ENCODE measurements at places on chromosomes 4 and X. TPM values are rescaled to one million over a fixed set of nuclear protein-coding genes. Genes with fewer than 3 reads are reported as not detected.

Gene DNAAF6
- total RNA-seq: not detected

Gene CT45A5
- not detected for total RNA-seq

Gene TBL1X
- 14.0 TPM for total RNA-seq

Gene FGB
- total RNA-seq: not detected

Gene SMIM10L2A
- 6.3 TPM for total RNA-seq

Gene FRAS1
- total RNA-seq: 12.9 TPM

GRCh38 chr4:78534286-78534955 lies 17.1 kb upstream of the ANXA3 start:
- H3K4me1 ChIP-seq: no peaks in the 10 kb centered on the region
- no peak for DNase-seq
- no peaks in the 10 kb centered on the region for H3K36me3 ChIP-seq
- no peak overlapping the region for H3K4me3 ChIP-seq
- no peaks in the 10 kb centered on the region for H3K27me3 ChIP-seq

GRCh38 chr4:33493231-33493630 lies 2751.1 kb downstream of the ARAP2 start:
- H3K36me3 ChIP-seq: no peaks in the 10 kb centered on the region
- DNase-seq: no peak
- no peak overlapping the region for H3K27ac ChIP-seq
- no peaks in the 10 kb centered on the region for H3K27me3 ChIP-seq

GRCh38 chrX:101736651-101737050 lies 77.0 kb upstream of the ARMCX2 start:
- H3K4me1 ChIP-seq: no peaks in the 10 kb centered on the region
- no peaks in the 10 kb centered on the region for H3K36me3 ChIP-seq

DNA sequence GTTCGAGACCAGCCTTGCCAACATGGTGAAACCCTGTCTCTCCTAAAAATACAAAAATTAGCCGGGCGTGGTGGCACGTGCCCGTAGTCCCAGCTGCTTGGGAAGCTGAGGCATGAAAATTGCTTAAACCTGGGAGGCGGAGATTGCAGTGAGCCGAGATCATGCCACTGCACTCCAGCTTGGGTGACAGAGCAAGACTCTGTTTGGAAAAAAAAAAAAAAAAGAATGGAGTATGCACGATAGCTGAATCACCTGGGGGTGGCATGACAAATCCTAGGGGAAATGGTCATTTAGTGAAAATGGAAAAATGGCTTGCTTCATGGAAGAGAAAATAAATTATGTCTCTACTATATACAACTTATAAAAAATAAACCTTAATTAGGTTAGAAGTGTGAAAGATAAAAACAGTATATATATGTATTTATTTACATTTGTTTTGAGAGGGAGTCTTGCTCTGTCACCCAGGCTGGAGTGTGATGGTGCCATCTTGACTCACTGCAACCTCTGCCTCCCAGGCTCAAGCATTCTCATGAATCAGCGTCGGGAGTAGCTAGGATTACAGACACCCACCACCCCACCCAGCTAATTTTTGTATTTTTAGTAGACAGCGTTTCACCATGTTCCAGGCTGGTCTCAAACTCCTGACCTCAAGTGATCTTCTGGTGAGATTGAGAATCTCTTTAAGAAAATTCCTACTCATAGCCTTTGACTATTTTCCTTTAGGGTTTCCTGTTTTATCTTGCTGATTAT lies 19.3 kb upstream of the ING2 start:
- H3K27ac ChIP-seq: no peak overlapping the region
- no peak overlapping the region for H3K4me3 ChIP-seq

DNA sequence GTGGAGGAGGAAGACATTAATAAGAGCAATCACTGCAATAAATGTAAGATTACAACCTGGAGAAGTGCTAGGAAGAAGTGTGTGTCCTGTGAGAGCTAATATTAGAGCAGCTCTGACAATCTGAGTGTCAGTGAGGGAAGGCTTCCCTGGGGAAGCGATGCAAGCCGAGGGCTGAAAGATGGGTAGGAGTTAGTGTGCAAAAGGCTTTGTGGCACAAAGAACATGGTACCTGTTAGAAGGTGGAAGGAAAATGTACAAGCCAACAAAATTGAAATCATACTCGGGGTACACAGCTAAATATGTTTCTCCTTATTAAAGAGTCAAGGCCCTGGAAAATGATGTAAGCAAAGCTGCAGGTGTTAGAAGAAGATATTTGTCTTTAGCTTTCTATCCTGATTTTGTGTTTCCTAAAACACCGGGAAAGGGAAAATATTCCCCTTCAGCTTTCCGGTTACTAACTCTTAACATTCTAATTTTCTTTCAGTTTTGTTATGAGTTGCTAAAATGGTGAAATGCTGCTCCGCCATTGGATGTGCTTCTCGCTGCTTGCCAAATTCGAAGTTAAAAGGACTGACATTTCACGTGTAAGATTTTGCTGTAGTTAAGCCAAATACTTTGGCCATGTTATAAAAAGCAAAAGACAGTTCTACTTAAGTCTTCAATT lies 808 bp downstream of the THAP6 start:
- DNase-seq: no peak
- no peaks in the 10 kb centered on the region for H3K27me3 ChIP-seq
- H3K36me3 ChIP-seq: peaks cover 12% of the 10 kb centered on the region
- H3K27ac ChIP-seq: peak overlapping the region; percentile 97

GRCh38 chr4:127355743-127356142 lies 277.0 kb upstream of the INTU start:
- H3K4me3 ChIP-seq: no peak overlapping the region
- H3K27me3 ChIP-seq: no peaks in the 10 kb centered on the region
- DNase-seq: no peak
- H3K36me3 ChIP-seq: no peaks in the 10 kb centered on the region

GRCh38 chr4:6264225-6264540 lies 5.5 kb upstream of the WFS1 start:
- peaks cover 4% of the 10 kb centered on the region for H3K4me1 ChIP-seq
- DNase-seq: no peak
- no peak overlapping the region for H3K4me3 ChIP-seq
- no peaks in the 10 kb centered on the region for H3K36me3 ChIP-seq
- H3K27me3 ChIP-seq: no peaks in the 10 kb centered on the region

DNA sequence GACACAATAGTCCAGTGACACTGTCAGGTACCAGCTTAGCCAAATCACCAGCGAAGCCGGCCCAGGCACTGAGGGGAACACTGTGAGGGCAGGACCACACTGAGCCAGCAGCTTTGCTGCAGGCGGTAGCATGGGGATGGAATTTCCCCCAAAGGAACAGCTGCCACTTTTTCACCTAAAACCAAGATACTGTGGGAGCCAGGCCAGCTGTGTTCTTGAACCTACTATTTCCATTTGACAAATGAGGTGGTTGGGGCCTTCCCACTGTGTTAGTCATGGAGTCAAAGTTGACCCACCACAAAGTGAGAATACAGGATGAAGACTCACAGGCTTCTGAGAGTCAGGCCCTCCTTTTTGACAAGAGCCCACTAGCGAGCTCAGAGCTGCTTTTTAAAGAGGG lies 70.7 kb upstream of the SH3RF1 start:
- H3K27me3 ChIP-seq: no peaks in the 10 kb centered on the region
- DNase-seq: no peak
- no peak overlapping the region for H3K4me3 ChIP-seq
- no peaks in the 10 kb centered on the region for H3K36me3 ChIP-seq
- no peaks in the 10 kb centered on the region for H3K4me1 ChIP-seq
- H3K27ac ChIP-seq: no peak overlapping the region

DNA sequence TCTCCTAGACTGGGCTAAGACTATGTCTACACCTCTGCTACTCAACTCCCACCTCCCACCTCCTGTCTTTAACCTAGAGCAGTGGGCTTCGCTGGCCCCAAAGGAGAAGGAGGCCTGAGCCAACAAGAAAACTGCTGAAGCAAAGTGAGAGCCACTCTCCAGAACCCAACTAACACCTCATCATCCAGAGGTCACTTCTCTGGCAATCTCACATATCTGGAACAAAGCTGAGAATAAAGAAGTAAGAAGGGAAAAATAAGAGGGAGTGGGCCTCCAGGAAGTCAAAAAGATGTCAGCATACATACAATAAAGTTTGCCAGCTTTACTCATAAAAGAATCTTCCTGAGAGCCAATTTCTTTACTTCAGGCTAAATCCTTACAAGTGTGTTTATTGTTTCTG lies 18.6 kb upstream of the FGF16 start:
- H3K4me1 ChIP-seq: no peaks in the 10 kb centered on the region
- H3K36me3 ChIP-seq: no peaks in the 10 kb centered on the region
- no peaks in the 10 kb centered on the region for H3K27me3 ChIP-seq
- DNase-seq: no peak
- H3K27ac ChIP-seq: no peak overlapping the region
- no peak overlapping the region for H3K4me3 ChIP-seq

GRCh38 chrX:87710580-87710979 lies 193.0 kb downstream of the KLHL4 start:
- no peaks in the 10 kb centered on the region for H3K4me1 ChIP-seq
- H3K36me3 ChIP-seq: no peaks in the 10 kb centered on the region
- H3K27me3 ChIP-seq: no peaks in the 10 kb centered on the region
- H3K4me3 ChIP-seq: no peak overlapping the region

DNA sequence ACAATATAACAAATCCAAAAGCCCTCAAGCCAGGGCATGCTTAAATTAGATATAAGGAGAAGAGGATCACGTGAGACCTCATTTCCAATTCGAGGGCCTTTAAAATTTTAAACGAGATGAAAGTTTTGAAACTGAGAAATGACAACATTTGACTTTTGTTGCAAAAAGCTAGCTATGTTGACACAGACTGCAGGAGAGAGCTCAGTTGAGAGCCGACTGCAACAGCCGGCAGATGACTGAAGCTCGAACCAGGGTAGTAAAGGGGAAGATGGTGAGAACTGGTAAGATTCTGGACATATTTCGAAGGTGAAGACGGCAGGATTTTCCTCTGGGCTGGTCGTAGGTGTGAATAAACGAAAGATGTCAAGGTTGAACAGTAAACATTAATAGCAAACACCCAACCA lies 773 bp downstream of the PRMT9 start:
- H3K27ac ChIP-seq: peak overlapping the region; percentile 92
- H3K4me3 ChIP-seq: peak overlapping the region; percentile 85
- no peak for DNase-seq
- H3K36me3 ChIP-seq: no peaks in the 10 kb centered on the region

- no peak overlapping the region for H3K4me3 ChIP-seq
- H3K27ac ChIP-seq: no peak overlapping the region
- no peaks in the 10 kb centered on the region for H3K27me3 ChIP-seq
- no peak for DNase-seq
- no peaks in the 10 kb centered on the region for H3K4me1 ChIP-seq
Measured at GRCh38 chrX:152907084-152907651, 9.3 kb downstream of the ZNF185 start.

- H3K4me1 ChIP-seq: no peaks in the 10 kb centered on the region
- H3K27me3 ChIP-seq: no peaks in the 10 kb centered on the region
- no peak overlapping the region for H3K4me3 ChIP-seq
- no peak overlapping the region for H3K27ac ChIP-seq
Measured at GRCh38 chr4:181046809-181047208, 1196.4 kb upstream of the TENM3 start.

DNA sequence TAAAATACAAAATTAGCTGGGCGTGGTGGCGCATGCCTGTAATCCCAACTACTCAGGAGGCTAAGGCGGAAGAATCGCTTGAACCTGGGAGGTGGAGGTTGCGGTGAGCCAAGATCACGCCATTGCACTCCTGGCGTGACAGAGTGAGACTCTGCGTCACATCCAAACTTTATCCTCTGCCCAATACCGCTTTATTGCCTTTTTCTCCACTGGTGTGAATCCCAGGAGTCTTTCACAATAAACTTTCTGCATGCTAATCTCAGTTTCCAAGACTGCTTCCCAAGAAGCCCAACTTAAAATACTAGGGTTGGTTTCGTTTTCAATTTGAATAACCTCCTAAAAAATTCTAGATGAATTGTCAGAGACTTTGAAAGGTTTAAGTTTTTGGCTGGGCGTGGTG lies 27.2 kb upstream of the DHX15 start:
- H3K27me3 ChIP-seq: no peaks in the 10 kb centered on the region
- no peak for DNase-seq
- no peak overlapping the region for H3K4me3 ChIP-seq
- H3K36me3 ChIP-seq: no peaks in the 10 kb centered on the region
- H3K27ac ChIP-seq: no peak overlapping the region
